ENCODE measurements at places on chromosomes 1 and 21.

- peak; percentile 21 for DNase-seq
Measured at GRCh38 chr1:12480748-12481362, 137.2 kb downstream of the DHRS3 start.

GRCh38 chr1:92441697-92442342 is 44.9 kb downstream of the GFI1 start:
- DNase-seq, result no peak

- DNase-seq, result no peak
Measured at GRCh38 chr1:155079487-155080311, 1.1 kb downstream of the EFNA3 start.

DNA sequence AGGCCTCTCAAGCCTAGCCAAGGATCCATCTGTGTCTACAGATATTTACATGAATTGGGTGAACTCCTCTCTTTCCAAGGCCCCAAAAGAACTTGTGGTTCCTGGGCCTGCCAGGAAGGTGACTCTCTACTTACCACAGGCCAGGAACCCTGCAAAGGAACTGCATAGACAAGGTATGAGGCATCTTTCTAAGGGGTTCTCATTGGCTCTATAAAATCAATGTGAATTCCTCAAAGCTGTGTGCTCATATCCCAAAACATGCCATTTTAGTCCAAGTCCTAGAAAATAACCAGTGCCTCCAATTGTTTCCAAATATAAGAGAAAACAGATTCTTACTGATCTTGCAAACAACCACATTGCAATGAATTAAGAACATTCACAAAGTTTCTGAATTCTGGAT is 39.9 kb upstream of the RGL1 start:
- no peak for DNase-seq

DNA sequence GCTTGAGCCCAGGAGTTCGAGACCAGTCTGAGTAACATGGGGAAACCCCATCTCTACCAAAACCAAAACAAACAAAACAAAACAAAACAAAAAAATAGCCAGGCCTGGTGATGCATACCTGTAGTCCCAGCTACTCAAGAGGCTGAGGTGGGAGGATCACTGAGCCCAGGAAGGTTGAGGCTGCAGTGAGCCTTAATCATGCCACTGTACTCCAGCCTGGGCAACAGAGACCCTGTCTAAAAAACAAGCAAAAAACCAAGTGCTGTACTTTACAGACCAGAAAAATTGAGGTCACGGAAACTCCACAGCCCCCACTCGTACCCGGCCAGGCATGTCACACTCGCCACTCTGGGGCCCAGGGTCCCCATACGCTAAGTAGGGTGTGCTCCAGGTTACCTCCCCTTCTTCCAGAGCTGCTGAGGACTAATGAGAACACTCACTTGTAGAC is 22.9 kb downstream of the ATP2B4 start:
- DNase-seq, result no peak

DNA sequence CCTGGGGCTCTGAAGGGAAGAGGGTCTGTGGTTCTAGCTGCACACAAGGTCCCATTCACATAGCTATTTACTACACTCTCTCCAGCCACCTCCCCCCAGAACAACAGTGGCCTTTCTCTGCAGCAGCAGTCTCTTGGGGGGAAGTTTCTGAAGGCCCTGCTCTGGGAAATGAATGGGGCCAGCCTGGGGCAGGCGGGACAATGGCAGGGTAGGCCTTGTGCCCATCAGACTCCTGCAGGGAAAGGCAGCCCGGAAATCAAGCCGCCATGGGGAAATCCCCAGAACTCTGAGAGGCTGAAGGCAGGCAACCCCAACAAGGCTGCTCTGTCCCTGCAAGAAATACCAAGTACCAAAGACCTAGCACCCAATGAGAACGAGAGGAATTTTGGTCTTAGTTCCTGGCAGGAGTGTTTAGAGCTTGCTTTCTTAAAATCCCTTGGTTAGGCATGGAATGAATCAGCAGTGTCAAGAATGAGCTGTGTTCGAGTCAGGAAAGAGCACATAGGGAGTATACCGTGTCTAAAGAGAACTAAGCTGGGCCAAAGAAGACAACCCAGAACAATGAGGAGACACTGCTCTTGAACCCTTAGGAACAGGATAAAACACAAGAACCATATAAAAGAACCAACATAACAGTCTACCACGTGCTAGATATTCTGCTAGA is 11.3 kb downstream of the ARHGEF11 start:
- DNase-seq, result no peak

GRCh38 chr1:192589813-192590212 is 14.2 kb downstream of the RGS1 start:
- DNase-seq, result no peak

DNA sequence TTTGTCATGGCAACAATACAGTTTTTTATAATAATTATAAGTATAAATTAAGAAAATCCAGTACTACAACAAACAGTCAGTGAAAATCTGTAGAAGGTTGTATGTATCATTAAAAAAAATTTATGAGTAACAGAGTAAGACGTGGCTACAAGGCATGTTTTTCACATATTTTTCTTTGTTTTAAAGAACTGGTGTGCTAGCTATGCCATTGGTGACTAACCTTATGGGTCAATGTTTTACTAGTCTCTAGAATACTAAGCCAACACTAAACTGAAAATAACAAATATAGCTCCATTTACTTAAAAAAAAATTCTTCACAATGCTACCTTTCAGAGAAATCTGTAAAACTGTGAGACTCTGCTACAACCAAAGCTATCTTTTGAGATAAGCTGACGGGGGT is 261.5 kb downstream of the ADGRL2 start:
- DNase-seq, result no peak

DNA sequence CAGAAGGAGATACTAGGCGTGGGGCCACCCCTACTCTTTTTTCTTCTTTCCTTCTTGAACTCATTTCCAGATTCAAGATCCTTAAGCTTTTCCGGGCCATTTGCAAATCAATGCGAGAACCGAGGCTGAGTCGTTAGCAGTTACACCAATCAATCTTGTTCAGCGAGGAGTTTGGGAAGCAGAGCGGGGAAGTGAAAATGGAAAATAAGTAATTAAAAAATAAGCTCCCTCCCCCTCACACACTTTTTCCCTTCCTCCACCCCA is 1.7 kb upstream of the NEGR1 start:
- DNase-seq, result no peak

DNA sequence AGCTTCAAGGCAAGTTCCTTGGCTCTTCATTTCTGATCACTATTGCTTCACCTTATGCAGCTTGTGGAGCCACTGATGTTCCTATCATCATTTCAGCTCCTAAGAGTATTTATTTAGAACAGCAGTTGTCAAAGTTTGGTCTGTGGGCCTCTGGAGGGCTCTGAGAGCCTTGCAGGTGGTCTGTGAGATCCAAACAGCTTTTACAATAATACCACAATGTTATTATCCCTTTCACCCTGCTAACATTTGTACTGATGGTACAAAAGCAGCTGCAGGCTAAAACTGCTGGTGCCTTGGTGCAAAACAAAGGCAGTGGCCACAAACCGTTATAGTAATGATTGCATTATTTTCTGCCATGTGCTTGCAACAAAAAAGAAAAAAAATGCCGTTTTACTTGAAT is 33.8 kb downstream of the PATJ start:
- DNase-seq, result no peak

- DNase-seq, result no peak
Measured at GRCh38 chr1:206808615-206809014, 36.3 kb upstream of the IL10 start.

- no peak for DNase-seq
Measured at GRCh38 chr1:245946905-245947304, 560.2 kb downstream of the SMYD3 start.

GRCh38 chr1:48206371-48206770 is 16.1 kb upstream of the SLC5A9 start:
- DNase-seq, result no peak

DNA sequence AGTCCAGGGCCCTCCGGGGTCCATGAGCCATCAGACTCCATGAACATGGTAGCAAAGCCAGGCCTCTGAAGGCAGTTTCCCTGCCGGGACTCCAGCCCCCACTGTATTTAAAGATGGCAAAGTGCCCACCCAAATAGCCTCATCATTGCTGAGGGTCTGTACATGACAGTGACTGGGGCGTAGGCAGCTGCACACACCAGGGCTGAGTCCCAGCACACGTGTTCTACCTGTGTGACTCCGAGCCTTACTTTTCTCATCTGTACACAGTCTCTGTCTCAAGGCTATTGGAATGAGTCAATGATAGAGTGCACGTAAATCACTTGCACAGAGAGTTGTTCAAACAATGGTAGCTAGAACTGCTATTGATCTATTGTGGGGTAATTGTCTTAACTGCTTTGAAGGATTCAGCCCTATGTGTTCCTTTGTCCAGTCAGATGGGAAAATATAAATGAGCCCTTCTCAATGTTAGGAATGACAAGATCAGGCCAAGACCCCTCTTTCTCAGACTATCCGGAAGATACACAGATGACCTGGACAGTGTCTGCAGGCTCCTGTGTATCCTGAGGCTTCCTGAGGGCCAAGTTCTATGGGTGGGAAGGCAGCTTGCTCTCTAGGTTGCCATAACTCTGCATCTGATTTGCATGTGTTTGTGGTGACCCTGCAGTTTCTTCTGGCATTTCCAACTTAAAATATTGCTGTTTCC is 48.9 kb downstream of the RASSF5 start:
- DNase-seq, result no peak

DNA sequence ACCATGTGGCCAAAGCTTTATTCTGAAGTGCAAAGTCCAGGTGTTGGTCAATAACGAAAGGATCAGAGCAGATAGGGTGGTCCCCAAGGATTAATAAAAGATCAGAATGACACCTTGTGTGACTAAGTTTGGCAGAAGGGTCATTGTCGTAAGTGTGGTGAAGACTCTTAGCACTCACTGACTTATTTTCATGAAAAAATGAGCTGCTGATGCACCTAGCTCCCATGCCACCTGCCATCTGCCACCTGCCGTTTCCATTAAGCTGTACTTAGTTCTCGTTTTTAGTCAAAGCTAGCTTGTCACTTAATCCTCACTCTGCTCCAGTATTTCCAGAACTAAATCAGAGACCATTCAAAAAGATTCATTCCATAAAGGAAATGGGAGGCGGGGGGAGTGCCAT is 112.6 kb downstream of the SEC16B start:
- no peak for DNase-seq

GRCh38 chr1:225712391-225712790 is 59.5 kb upstream of the ENAH start:
- DNase-seq, result no peak

GRCh38 chr1:206465951-206466350 is 4.3 kb upstream of the IKBKE start:
- no peak for DNase-seq

GRCh38 chr1:210237479-210237878 is 4.9 kb downstream of the SERTAD4 start:
- DNase-seq, result no peak

DNA sequence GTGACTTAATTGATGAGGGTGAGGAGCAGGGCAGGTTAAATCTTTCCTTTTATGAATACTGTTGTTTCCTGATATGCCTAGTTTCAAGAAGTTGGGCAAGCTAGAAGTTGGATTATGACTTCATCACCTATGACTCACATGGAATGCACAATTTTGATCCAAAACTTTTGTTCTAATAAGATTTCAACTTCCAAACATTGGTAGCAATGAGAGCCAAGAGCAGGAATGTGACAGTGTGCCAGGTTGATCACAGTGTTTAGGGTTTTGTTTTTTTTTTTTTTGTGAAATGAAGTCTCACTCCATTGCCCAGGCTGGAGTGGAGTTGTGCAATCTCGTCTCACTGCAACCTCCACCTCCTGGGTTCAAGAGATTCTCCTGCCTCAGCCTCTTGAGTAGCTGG is 349.4 kb downstream of the DUSP10 start:
- no peak for DNase-seq

- DNase-seq, result no peak
Measured at GRCh38 chr1:223233410-223234169, 90.5 kb upstream of the TLR5 start.

DNA sequence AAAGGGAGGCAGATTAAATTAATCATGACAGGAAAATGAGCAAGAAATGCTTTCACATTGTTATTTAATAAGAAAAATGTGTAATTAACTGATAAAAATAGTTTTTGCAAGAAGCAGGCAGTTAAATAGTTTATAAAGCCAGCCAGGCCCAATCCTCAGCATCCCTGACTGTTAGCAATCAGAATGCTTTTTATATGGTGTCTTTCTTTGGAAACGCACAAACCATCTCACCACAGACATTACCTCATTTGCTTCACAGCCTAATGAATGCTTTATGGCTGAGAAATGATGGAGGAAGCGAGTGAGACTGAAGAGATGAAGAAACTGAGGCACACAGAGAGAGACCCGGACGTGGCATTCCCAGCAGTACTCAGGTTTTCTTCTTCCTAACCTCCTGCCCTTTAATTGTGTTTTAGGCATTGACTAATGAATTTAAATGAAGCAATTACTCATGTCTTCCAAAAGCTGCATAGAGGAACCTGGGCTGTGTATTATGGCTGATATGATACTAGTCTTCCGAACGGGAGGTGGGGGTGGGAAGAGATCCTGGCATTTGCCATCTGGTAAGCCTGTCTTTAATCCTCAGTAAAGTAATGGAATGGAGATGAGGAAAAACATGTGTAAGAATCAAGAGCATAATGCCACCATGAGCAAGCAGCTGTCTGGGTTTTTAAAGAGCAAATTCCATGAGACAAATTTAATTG is 116.1 kb upstream of the LMO4 start:
- no peak for DNase-seq

DNA sequence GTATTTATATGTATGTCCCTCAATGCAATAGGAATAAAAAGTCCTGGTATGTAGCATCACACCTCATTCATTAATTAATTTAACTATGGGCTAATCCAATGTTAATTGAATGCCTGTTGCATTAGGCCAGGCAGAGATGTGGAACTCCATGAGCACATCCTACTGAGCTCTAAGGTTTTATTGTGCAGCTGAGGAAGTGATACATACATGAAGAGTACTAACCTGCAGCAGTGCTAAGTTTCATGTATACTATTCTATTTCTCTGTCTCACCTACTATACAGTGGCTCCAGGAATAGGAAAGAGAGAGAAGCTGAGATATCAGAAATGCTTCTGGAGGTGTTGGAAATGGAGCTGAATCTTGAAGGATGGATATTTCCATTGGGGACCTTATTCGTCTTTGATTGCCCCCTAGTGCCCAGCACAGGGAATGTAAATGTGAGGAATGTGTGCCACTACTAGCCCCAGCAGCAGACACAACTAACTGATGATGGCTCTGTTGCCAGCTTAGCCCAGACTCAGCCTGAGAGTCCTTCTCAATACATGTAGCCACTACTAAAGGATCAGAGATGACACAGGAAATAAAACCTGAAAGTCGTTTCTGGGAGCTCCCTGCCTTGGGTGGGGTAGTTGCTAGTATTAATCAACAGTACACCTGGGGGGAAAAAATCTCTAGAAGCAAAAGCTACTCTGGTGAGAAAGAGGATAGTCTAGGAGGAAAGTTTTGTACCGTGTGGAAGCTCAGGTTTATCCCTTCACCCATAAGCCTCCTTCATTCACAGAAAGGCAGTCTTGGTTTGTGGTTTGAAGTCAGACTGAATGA is 173.3 kb upstream of the FOXD3 start:
- DNase-seq, result peak; percentile 4

DNA sequence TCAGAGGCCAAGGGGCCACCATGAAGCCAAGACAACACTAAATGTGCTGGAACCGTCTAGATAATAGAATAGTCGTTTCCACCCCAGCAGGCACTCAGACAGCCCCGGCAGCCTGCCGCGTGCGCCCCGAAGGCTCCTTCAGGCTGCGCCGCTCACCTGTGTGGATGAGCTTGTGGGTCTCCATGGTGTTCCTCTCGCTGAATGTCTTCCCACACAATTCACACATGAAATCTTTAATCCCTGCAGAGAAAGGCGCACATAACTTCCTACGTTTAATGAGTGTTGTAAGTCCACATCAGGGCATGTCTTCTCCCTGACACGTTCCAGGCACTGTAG is 43.7 kb upstream of the RIPK4 start:
- DNase-seq, result no peak

GRCh38 chr1:1917304-1917976 is 1.6 kb downstream of the TMEM52 start:
- no peak for DNase-seq

- no peak for DNase-seq
Measured at GRCh38 chr21:43318841-43319781, 107.8 kb downstream of the SIK1 start.

Data from GOT3 (cell line).